ENCODE measurements at places on chromosomes 7 and 10.

GRCh38 chr10:122814493-122814892 is 31.2 kb downstream of the CUZD1 start:
- no peak for DNase-seq

DNA sequence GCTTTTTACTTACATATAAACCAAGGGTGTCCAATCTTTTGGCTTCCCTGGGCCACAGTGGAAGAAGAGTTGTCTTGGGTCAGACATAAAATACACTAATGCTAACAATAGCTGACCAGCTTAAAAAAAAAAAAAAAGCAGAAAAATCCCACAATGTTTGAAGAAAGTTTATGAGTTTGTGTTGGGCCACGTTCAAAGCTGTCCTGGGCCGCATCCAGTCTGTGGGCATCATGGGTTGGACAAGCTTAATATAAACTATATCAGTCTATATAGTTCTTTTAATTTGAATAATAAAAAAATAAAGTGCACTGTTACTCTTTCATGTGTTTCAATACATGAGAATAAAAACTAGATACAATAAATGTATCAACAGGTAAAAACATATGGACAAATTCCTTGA is 179.9 kb downstream of the DNAJC1 start:
- no peak for DNase-seq

DNA sequence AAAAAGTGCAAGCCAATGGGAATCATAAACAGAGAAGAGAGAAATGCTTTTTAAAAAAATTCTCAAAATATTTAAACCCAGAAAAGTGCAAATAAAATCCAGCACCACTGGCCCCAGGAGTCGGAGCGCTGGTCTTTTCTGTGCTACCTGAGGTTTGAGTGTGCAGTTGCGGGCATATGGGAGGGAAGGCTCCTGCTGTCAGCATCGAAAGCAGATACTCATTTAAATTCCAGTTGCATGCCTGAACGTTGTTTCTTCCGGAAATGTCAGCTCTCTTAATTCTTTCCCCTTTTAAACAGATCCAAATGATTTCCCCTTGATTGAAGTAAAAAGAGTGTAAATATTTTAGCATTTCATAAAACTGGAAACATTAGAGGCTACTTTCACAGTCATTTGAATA is 240.5 kb upstream of the GPR26 start:
- no peak for DNase-seq

- DNase-seq = no peak
Observed at GRCh38 chr7:26959290-26959689, 94.9 kb upstream of the SKAP2 start.

- no peak for DNase-seq
Observed at GRCh38 chr10:90674461-90674860, 183.4 kb downstream of the HTR7 start.

- no peak for DNase-seq
Observed at GRCh38 chr7:16055263-16055976, 365.9 kb downstream of the CRPPA start.

DNA sequence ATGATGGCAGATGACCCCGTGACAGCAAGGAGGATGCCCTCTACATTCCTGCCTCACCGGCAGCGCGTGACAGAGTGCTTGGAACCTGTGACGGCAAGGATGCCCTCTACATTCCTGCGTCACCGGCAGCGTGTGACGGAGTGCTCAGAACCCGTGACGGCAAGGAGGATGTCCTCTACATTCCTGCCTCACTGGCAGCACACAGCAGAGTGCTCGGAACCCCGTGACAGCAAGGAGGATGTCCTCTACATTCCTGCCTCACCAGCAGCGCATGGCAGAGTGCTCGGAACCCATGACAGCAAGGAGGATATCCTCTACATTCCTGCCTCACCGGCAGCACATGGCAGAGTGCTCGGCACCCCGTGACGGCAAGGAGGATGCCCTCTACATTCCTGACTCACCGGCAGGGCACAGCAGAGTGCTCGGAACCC is 231.0 kb downstream of the DIP2C start:
- DNase-seq = no peak

DNA sequence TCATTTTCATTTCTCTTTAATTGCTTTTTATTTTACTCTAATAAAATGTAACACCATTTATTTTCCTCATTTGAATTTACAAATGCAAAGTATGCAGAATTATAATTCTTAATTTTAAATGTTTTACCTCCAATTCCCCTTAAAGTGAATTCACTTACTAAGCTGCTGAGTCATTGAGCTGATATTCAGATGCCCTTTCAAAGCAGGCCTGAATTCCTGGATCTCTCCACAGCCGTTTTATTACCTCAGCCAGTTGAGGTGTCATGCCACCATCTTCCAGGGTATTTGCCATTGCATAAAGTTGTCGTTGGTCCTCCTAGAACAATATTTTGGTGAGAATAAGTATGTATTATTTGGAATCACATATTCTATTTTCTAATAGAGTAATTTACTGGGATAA is 33.2 kb downstream of the GNAT3 start:
- DNase-seq = no peak

DNA sequence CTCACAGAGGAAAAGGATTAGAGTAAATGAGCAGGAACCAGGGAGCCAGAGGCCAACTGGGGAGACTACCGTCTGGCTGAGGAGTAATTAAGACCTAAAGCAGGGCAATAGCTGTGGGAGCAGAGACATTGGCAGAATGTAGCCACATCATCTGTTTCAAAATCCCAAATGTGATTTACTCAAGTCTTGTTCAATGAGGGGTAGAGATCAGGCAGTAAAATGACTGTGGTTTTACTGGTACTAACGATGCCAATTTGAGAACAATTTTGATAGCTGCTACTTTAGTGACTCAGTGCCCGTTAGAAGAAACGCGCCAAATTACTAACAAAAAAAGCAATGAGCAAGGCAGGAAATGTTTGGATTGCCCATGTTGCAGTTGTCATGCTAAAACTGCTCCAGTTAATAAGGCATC is 12.7 kb upstream of the MIOS start:
- no peak for DNase-seq

DNA sequence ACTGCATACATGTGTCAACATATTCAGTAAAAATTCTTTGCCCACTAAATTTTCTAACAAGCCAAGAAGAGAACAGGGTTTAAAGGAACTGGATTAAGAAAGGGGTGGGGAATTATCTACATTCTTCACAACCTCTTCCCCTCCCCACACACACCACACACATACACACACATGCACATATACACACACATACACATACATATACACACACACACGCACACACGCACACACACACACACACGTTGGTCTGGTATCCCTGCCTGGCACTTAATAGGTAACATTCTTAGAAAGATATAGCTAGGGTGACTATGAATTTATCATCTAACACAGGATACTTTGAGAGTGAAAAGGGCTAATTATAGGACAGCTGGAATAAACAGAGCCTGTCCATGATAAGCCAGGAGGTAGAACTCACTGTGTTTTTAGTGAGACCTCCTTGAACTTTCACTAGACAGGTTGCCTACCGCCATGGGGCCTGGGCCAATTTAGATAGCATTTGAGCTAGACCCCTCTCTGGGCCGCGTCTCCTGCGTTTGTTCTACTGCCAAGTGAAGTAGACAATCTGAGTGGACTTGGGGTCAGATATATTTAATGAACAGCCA is 33.1 kb upstream of the EPC1 start:
- DNase-seq = no peak

DNA sequence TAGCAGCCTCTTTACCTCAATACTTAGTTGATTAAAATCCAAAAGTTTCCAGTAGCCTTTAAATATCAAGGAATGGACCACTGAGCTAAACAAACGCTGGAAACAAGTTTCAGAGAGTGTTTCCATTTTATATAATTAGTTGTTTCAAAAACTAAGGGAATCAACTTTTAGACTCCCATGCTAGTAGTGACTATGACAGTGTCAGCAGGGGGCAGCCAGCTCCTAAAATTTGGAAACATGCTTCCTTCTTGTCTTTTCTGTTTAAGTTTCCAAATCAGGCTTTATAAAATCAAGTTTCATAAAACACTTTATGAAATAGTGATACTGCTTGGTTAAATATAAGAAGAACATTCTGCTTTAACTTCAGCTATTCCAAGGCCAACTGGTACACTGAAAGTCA is 138.2 kb upstream of the TMEM229A start:
- no peak for DNase-seq

- DNase-seq = no peak
Observed at GRCh38 chr10:43039624-43040481, 37.0 kb upstream of the RET start.

DNA sequence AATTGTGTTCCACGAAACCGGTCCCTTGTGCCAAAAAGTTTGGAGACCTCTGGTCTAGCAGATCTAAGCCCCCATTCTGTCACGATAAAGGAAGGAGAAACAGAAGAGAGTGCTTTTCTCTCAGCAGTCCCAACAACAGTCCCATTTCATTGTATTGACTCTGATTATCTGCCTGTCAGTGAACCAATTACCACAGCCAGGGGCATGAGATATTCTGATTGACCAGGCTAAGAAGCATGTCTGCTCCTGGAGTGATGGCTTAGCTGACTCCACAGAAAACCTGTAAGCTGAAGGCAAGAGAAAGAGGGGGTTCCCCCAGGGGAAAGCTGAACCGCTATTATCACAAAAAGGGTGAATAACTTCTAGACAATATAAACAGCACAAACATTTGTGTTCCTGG is 765.4 kb downstream of the SORCS1 start:
- no peak for DNase-seq

GRCh38 chr7:37669818-37670217 is 13.7 kb upstream of the GPR141 start:
- no peak for DNase-seq

- DNase-seq = no peak
Observed at GRCh38 chr10:20771051-20771450, 126.1 kb downstream of the NEBL start.

GRCh38 chr7:42763137-42763551 is 148.7 kb downstream of the C7orf25 start:
- DNase-seq = no peak

DNA sequence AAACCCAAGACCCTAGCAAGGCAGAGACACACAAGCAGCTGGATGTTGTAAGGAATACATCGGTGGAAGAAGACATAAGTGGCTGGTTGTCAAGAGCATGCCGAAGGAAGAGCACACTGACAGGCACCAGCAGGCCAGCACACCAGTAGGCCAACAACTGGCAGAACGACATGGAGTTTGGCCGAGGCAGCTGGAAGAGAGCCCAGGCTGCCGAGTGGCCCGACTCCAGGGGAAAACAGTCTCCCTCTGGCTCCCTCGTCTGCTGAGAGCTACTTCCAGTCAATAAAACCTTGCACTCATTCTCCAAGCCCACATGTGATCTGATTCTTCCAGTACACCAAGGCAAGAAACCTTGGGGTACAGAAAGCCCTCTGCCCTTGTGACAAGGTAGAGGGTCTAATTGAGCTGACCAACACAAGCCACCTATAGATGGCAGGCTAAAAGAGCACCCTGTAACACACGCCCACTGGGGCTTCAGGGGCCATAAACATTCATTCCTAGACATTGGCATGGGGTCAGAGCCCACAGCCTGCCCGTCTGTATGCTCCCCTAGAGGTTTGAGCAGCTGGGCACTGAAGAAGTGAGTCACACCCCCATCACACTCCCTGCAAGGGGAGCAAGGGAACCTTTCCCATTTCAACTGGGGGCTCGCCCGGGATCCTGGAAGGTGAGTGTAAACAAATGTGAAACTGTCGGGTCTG is 14.7 kb upstream of the TNS3 start:
- DNase-seq = no peak

DNA sequence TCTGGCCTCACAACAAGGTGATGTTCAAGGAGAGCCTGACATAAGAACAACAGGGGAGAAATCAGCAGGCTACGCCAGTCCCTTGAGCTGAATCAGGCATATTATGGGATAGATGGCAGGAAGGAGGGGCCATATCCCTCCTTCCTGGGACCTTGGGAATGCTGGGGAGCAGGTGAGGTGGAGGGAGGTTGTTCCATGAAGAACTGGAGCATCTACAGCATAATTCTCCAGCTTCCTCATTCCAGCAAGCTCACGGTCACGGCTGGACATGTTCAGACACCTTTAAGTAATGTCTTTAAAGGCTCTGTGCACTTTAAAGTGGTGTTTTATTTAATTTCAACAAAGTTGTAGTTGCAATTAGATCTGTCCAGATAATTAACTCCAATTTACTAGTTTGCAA is 780.5 kb downstream of the TYW1 start:
- no peak for DNase-seq

GRCh38 chr7:36441344-36442022 is 51.8 kb downstream of the ANLN start:
- DNase-seq = no peak

GRCh38 chr10:128712661-128713400 is 586.6 kb upstream of the MKI67 start:
- DNase-seq = no peak

DNA sequence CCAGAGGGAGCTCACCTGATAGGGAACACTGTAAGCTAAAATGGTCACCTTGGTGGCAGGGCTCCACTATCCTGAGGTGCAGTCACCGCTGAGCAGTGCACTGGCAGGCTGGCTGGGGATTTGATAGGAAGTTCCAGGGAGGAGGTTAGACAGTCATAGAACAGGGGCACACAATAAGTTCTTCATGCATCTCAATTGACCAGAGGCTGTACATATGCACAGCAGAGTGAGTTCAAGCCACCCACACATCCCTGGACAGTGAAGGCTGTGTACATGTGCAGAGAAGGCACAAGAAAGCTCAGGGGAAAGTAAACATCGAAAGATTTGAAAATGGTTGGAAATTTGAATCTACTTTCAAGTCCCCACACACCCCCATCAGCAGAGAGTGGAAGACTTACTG is 13.9 kb downstream of the PRTFDC1 start:
- DNase-seq = no peak

- no peak for DNase-seq
Observed at GRCh38 chr7:44286182-44286617, 39.2 kb downstream of the CAMK2B start.

DNA sequence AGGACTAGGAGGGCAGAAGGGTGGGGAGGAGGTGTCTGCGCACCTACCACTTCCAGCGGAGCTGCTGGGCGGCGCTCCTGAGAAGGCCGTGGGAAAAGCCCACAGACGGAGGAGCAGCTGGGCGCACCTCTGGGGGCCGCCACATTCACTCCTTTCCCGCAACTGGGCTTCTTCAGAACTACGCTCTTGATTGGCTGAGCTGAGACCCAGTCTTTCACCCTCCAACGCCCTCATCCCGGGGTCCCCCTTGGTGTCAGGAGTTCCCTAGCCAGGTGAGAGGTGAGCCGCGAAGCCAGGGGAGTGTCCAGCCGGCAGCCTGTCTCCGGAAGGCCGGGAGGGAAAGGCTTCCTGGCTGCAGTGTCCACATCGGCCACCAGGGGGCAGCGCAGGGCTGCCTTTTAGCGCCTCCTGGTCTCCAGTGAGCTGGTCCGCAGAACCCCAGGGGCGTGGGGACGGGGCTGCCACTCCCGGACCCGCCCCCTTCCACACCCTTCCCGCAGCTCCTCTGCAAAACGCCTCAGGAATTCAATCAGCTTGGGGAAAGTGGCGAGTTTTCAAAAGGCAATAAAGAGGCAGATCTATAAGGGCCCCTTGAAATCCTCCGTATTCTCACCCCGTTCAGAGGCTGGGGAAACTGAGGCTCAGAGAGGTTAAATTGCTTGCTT is 98.8 kb downstream of the CHST15 start:
- DNase-seq = peak; percentile 63

GRCh38 chr7:34662058-34662708 is 4.2 kb downstream of the NPSR1 start:
- no peak for DNase-seq

- DNase-seq = no peak
Observed at GRCh38 chr7:50868426-50869100, 85.9 kb upstream of the GRB10 start.

- no peak for DNase-seq
Observed at GRCh38 chr7:102138676-102139075, 148.0 kb upstream of the SH2B2 start.

GRCh38 chr7:157613575-157614322 is 276.9 kb downstream of the DNAJB6 start:
- no peak for DNase-seq
